Activated T-helper 2 cell treated with anti-CD3 and anti-CD28 coated beads, Interferon-gamma antibody, Interleukin-2, Interleukin-4, amounts not matched to agents 10 μg/mL and 5 μg/mL and 100 μg/mL, durations not matched to agents 14 hours and 24 hours and 36 hours (primary cell): ENCODE measurements at places on chromosomes 16 and 17.

- H3K4me1 ChIP-seq, result no peaks in the 10 kb centered on the region
- H3K36me3 ChIP-seq, result no peaks in the 10 kb centered on the region
- H3K27me3 ChIP-seq, result no peaks in the 10 kb centered on the region
- H3K4me3 ChIP-seq, result no peak overlapping the region
These were observed 33.7 kb upstream of the RCVRN start for GRCh38 chr17:9938764-9939163.

- no peak overlapping the region for H3K4me3 ChIP-seq
- no peak overlapping the region for H3K27ac ChIP-seq
- peaks cover 9% of the 10 kb centered on the region for H3K27me3 ChIP-seq
- DNase-seq, result no peak
These were observed 110.7 kb upstream of the FAM20A start for GRCh38 chr17:68711858-68712257.

- peak; percentile 74 for DNase-seq
- peak overlapping the region; percentile 98 for H3K27ac ChIP-seq
- H3K27me3 ChIP-seq, result no peaks in the 10 kb centered on the region
- peaks cover 58% of the 10 kb centered on the region for H3K4me1 ChIP-seq
- peak overlapping the region; percentile 69 for H3K4me3 ChIP-seq
- peaks cover 29% of the 10 kb centered on the region for H3K36me3 ChIP-seq
These were observed 3.8 kb upstream of the NAT9 start for GRCh38 chr17:74779948-74780400.

GRCh38 chr16:17773698-17774101 lies 302.9 kb upstream of the XYLT1 start:
- H3K36me3 ChIP-seq, result no peaks in the 10 kb centered on the region
- H3K4me1 ChIP-seq, result no peaks in the 10 kb centered on the region
- no peak overlapping the region for H3K27ac ChIP-seq
- DNase-seq, result no peak
